ENCODE measurements at places on chromosomes 11 and 22.
A peak's percentile ranks its signal among the peaks of the same experiment; 100 is the strongest.

DNA sequence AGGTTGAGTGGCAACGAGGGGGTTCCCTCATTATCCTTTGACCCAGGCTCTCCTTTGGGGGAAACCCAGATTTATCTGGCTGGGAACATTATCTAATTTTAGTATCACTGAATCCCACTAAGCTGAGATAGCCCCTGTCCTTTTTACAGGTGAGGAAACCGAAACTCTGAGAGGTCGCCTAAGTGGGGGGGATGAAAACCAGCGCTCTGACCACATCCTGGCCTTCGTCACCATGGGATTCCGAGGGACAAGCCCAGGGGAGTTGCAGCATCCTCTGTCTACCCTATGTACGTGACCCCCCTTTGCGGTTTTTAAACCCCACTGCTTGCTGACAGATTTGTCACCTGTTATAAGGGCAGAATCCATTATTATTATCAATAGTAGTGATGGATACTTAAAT lies 61.0 kb downstream of the ISX start:
- DNase-seq: no peak

DNA sequence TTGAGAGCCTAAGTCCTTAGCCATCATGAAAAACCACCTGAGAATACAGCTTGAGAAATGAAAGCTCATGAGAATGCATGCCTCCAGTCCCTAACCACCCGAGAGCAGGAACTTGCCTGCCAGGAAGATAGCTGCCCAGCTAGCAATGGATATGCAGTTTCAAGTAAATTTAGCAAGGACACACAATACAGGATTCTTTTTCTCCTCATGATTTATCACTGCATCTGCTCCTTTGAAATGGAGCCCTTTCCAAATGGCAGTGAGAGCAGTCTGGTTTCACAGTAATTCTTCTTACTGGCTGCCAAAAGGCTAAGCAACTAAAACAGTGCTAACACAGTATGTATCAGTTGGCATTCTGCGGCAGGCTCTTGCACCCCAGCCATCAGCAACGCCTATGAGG lies 109.9 kb downstream of the MICAL3 start:
- no peak for DNase-seq

GRCh38 chr22:36413022-36413775 lies 25.4 kb upstream of the MYH9 start:
- no peak for DNase-seq

- DNase-seq: no peak
Measured at GRCh38 chr11:109612496-109612895, 190.5 kb downstream of the C11orf87 start.

DNA sequence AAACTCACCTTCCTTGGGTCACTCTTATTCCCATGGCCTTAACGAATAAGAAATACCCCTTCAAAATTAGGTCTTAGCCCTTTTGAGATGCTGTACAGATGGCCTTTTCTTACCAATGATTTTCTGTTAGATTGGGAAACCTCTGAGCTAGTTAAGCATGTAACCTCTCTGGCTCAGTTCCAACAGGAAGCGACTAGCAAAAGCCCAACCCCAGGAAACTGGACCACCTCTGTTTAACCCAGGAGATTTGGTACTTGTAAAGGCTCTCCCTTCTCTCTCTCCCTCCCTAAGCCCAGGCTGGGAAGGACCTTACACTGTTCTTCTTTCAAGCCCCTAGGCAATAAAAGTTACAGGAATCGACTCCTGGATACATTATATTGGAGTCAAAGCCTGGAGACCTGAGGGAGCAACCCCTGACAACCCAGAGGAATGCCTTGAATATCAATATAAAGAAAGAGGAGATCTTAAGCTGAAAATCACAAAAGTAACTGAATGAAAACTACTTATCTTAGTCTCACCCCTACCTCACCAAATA lies 11.7 kb downstream of the APIP start:
- DNase-seq: no peak

GRCh38 chr11:114496915-114497314 lies 57.6 kb downstream of the REXO2 start:
- DNase-seq: no peak

GRCh38 chr11:121889931-121890330 lies 226.1 kb downstream of the BLID start:
- DNase-seq: no peak

DNA sequence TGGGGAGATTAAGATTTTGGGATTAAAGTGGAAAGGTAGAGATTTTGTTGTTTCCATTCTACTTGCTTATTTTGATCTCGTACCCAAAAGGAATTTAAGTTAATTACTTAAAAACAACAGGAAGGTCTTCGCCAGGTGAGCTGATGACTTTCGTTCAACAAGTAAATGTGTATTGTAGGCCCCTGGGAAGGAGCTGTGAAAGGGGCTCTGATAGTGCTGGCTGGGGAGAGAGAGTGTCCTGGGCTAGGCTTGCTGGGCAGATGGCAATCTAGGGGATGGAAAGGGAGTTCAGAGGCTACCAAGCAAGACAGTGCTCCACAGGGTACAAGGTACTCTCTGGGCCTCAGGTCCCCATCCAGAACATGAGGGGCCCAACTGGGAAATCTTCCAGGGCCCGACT lies 189.4 kb downstream of the CEP164 start:
- no peak for DNase-seq

DNA sequence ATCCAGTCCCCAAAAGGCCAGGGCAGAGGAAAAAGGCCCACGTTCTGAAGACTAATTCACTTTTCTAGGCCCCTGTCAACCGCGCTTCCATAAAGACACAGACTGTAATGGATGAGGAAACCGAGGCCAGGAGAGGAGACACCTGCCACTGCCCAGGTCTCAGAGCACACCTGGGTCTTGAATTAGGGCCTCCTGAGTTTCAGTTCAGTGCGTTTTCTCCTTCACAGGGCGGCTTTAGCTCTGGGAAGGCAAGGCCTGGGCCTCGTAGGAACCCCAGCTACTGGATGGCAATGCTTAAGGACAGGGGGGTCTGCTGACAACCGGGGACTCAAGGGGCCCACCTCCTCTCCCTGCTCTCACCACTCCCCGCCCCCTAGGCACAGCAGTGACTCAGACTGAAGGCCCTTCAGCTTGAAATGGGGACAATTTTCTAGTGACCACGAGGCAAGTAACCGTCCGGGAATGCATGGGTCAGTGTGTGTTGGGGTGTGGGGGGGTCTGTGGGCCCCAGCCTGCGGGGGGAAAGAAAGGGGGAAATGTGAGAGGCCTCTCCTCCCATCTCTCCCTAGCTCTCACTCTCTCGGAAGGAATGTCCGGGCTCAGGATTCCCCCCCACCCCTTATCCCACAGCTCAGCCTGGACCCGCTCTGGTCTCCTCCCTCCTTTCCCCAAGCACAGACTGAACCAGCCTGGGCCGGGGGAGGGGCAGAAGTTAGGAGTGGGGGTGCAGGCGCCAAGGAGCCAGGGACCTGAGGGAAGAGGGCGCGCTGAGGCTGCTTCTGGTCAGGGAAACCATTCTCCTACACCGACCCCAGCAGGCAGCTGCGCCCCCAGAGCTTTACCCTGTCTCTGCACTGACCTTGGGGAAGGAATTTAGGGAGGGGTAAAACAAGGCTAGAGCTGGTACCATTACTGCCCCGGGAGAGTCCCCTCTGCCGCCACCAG lies 17.2 kb downstream of the CREB3L1 start:
- DNase-seq: no peak

DNA sequence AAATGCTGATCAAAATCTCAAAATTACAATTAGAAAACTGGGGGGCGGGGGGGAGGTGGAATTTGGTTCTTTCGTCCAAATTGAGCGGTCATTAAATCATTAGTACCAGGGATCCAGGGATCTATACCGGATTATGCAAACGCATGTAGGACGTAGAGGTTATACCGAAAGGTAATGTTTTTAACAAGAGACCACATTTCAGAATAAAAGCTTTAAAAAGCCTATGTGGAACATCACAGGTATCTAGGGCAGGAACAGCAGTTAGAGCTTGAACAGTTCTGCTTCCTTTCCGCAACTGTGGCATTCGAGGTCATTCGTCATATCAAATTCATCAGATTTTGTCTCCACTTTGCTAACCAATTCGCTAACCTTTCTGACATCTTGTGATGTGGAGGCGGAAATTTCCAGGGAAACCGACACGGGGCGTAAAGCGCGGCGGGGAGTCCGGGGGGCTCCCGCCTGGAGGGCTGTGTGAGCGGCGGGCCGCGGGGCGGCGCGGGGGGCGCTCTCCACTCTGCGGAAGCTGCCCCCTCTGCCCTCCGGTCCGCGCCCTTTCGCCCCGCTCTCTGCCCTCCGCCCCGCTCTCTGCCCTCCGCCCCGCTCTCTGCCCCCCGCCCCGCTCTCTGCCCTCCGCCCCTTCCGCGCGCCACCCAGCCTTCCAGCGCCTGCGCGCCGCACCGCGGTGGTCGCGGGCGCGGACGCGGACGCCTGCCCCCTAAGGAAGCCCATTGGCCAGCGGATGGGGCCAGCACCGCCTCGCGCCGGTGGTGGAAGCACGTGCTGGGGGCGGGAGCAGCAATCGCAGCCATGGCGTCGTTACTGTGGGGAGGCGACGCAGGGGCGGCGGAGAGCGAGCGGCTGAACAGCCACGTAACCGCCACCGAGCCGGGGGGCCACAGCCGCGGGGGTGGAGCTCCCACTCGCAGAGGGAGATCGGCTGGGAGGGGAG lies at the start of gene DDX25:
DDX25 (plus strand) TSS at position 798 of the 949 bp plus-strand sequence; CDS start at position 808, 10 bp downstream.
- DNase-seq: no peak

DNA sequence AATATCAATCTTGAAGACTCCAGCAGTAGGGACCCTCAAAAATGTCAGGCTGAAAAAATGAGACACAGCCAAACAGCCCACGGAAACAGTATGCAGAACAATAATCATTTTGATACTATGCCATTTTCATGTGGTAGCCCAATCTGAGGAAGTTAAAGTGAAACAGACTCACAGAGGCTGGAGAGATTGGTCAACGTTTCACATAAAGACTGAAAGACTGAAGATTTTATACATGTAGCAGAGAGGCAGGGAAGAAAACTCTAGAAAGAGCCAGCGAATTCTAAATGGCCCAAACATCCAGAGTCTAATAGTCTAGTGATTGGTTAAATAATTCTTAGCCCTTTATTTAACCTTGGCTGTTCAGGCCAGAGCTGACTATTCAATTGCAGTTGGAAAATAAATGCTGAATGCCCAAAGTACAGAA lies 49.4 kb downstream of the MAML2 start:
- no peak for DNase-seq

DNA sequence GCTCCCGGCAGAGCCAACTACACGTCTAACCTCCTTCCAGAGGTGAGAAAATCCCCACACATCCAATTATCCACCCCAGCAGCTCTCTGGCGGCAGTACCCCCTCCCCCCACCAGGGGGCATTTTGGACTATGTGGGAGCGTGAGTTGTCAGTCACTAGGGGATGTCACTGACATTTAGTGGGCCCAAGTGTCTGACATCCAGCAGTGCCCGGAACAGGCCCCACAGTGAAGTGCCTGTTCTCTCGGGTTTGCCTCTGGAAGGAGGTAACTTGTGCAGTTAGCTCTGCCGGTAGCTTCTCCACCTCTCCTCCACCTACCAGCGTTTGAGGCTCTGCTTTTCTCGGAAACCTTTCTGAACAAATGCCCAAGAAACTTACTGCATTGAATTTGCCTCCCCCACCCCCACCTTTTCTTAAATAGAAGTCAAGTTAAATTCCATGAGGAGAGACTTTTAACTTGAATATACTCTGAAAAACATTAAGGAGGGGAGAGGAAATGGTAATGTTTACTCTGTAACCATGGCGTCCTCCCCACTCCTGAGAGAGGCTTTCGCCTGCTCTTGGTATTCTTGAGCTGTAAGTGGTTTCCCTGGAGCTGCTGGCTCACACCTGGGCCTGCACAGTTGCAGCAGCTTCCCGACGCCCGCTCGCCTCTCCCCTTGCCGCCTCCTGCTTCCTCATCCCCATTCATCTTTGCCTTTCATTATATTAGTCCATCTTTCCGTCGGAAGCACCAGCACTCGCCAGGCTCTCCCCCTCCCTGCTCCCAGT lies 112.8 kb downstream of the WNT7B start:
- peak; percentile 18 for DNase-seq

- DNase-seq: no peak
Measured at GRCh38 chr22:30234786-30235470, 11.6 kb downstream of the LIF start.

DNA sequence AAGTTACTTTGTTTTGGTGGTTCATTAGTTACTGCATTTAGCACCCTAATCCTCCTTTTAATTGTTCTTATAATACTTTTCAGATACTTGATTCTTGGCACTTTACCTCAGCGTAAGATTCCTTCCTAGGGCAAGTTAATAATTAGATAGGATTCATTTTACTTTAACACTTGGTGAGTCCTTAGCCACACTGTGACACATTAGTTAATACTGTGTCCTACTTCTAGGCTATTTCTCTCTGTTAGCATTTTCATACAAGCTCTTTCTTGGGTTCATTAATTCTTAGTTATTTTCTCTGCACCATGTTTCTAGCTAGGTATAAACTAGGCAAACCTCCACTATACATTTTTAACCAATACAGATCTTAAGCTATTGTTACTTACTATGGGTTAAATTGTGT lies 16.1 kb downstream of the OR5M3 start:
- DNase-seq: no peak

DNA sequence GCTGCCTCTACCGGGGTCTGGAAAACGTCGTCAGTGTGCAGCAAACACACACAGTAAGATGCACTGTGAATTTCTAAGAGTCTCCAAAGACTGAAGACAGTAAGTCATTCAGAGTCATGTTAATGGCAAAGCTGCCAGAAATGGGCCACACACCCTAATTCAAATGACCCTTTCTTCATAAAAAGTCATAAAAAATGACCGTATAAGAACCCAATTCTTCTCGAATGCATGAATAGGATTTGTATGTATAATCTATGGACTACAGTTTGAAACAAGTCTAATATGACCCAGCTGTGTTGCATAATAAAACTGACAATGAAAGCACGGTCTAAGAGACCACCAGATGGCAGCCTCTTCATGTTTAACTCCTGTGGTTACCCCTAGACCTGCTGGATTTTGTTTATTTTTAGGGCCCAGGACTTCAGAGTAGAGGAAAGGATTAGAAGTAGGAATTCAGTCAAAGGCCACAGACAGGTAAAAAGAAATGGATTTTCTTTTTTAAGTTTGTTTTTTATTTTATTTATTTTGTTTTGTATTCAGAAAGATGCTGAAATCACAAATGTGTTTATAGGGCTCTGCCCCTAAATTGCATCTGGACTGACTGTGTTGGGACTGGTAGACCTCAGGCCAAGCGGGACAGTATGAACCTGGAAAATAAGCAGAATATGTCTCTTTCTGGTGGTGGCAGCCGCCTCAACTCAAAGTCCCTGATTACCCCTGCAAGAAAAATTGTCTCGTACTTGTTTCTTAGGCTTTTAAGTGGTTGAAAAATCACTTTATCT lies 32.1 kb upstream of the SLC5A12 start:
- no peak for DNase-seq

DNA sequence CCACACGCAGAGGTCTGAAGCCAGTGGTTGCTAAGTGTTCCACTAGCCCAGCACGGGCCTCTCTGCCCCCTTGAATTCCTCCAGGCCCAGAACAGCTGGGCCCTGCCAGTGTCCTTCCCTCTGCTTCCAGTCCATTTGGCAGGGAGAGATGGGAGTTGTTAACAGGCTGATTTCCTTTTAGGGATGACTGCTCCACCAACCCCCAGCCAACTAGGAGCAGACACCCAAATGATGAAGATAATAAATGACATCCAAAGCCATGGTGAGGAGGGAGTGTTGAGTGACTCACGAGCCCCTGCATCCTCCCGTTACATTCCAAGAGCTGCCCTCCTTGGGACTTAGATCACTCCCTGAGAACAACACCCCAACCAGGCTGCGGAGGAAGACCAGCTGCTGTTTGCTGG lies 20.6 kb downstream of the PARVA start:
- DNase-seq: no peak

- DNase-seq: no peak
Measured at GRCh38 chr22:17858033-17858432, 83.8 kb upstream of the BID start.

All from SW 1271 (cell line).